ENCODE measurements at places on chromosomes 6 and 20.

- no peak for DNase-seq
Observed at GRCh38 chr6:79494841-79495240, 42.4 kb downstream of the LCA5 start.

- DNase-seq: no peak
Observed at GRCh38 chr20:46994341-46994740, 99.7 kb downstream of the EYA2 start.

DNA sequence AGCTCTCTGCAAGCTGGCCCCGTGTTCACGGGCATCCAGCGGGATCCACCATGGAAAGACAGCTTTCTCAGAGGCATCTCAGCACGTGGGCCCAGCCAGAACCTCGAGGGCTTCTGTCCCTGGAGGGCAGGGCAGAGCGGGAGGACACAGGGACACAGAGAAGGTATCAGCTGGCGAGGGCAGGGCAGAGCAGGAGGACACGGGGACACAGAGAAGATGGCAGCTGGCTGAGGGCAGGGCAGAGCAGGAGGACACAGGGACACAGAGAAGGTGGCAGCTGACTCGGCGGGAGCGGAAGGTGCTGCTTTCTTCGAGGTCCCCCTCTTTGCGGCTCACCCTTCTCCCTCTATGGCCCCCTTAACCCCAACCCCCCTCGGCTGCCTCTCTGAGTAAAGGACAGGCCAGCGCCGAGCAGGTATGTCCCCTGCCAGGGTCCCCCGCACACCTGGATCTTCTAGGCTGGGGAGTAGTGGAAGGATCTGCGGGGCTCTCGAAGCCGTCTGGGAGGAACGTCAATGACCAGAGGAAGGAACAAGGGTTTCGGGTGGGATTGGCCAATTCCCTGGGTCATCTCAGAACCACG is 28.9 kb upstream of the BHLHE23 start:
- no peak for DNase-seq

DNA sequence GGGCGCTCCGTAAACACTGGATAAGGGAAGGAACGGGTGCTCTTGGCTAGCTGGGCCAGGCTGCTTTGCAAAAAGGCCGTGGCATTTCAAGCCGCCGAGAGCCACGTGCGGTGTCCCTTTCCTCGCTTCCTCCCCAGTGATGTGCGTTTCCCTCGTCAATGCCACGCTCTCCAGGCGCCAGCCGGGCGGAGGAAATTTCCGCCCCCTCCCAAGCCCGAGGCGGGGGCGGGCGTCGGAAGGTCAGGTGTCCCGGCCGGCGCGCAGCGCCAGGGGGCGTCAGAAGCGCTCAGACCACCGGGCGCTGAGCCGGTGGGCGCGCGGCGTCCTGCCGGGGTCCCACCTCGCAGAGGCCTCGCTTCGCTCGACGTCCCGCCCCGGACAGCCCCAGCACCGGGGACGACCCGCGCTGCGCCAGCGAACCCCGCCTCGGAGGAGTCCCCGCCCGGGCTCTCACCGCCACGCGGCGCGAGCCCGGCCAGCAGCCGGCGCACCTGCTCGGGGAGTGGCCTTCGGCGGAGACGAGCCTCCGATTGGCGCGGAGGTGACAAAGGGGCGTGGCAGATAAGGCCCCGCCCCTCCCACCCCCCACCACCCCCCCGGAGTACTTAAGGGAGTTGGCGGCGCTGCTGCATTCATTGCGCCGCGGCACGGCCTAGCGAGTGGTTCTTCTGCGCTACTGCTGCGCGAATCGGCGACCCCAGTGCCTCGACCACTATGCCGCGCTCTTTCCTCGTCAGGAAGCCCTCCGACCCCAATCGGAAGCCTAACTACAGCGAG is at the start of gene SNAI1:
Gene SNAI1 (plus strand): TSS at position 635 of the 777 bp plus-strand sequence. CDS start 80 bp downstream, at position 715.
- peak; percentile 96 for DNase-seq

GRCh38 chr6:93917216-93917615 is 497.9 kb upstream of the EPHA7 start:
- no peak for DNase-seq

GRCh38 chr20:63594043-63594561 is 20.1 kb upstream of the HELZ2 start:
- no peak for DNase-seq

Measured in NCI-H345 (cell line).